ENCODE measurements at places on chromosomes 11 and 22. TPM values are rescaled to one million over a fixed set of nuclear protein-coding genes. Genes with fewer than 3 reads are reported as not detected.

RTN4R gene
- total RNA-seq: 0.05 TPM

MS4A4E gene
- not detected for total RNA-seq

PRG3 gene
- total RNA-seq: not detected

LIN7C gene
- 18.3 TPM for total RNA-seq

Data from cardiac ventricle fibroblast (primary cell).